ENCODE measurements at places on chromosomes 2 and 18.

GRCh38 chr2:20877960-20878359 lies 55.1 kb upstream of the LDAH start:
- DNase-seq, result no peak

GRCh38 chr18:48314690-48315089 lies 94.5 kb downstream of the ZBTB7C start:
- no peak for DNase-seq

- no peak for DNase-seq
Observed at GRCh38 chr2:223048519-223048918, 3.5 kb upstream of the KCNE4 start.

GRCh38 chr18:23950644-23951043 lies 63.9 kb upstream of the TTC39C start:
- DNase-seq, result no peak

DNA sequence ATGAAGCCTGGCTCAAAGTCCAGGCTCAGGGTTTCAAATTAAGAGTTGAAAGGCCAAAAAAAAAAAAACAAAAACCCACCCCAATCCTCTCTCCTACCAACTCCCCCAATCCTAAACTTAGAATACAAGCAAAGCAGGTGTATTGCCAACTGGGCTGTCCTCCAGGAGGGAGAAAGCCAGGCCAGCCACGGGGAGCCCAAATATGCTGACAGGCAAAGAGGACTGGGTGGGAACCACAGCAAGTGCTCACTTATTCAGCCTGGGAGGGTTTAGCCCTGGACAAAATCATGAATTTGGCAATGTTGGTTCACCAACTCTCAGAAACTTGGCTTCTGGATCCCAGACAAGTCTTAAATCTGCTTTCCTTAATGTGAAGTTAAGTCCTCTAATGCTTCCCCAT lies 36.5 kb downstream of the GKN2 start:
- DNase-seq, result no peak

GRCh38 chr18:47422524-47422923 lies 171.1 kb upstream of the SKOR2 start:
- no peak for DNase-seq

DNA sequence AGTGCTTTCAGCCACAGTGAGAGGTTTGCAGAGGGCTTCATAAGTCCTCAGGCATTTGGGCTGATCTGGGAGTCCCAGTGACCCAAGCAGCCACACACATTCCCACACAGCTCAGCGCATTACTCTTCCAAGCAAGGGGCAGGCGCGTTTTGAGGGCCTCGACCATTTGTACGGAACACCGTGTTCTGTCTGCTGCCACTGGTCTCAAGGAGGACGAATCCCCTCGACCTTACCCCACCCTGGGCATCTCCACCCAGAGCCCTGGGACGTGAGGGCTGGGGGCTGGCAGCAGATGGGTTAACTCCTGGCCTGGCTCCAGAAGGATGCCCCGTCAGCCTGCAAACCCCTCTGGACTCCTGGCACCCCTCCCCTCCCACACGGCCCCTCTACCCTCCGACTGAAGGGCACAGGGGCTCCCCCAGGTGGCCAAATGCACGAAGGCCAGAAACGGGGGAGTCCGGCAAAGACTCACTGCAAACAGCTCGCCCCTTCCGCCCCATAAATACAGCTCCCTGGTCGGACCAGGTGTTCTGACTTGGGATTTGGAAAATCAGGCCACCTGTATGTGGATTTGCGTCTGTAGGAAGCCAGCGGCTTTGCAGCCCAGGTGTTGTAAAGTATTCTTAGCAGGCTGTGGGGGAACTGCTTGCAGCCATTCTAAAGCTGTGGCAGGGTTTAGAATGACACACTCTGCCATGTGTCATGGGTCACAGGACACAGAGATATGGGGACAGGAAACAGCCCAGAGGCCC lies 33.6 kb upstream of the PTMA start:
- DNase-seq, result no peak

DNA sequence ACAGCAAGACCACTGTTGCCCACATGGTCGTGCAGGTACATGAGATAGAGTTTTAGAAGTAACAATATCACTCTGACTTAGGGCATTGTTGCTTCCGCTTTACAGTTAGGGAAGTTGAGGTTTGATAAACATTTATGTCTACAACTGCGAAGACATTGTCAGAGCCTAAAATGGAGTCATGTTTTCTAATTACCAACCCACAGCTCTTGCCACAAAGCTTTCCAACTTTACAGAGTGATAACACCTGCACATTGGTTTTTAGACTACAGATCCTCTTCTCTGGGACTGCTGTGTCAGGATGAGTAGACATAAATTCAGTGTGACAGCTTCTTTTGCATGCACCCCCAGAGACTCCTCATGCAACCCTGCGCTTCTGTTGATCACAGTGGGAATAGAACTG lies 119.0 kb downstream of the FEZ2 start:
- no peak for DNase-seq
